ENCODE measurements at places on chromosomes 7 and 10. TPM values are rescaled to one million over a fixed set of nuclear protein-coding genes. Genes with fewer than 3 reads are reported as not detected.

Gene VSIR
- 44.1 TPM for total RNA-seq

Gene SCIN
- 0.17 TPM for total RNA-seq

Gene SSC4D
- 0.33 TPM for total RNA-seq

Gene ZNF736
- 10.2 TPM for total RNA-seq

Gene EVX1
- total RNA-seq: not detected

Gene ASIC3
- total RNA-seq: 0.17 TPM
